ENCODE measurements at places on chromosomes 13 and 19. TPM values are rescaled to one million over a fixed set of nuclear protein-coding genes. Genes with fewer than 3 reads are reported as not detected.

DNA sequence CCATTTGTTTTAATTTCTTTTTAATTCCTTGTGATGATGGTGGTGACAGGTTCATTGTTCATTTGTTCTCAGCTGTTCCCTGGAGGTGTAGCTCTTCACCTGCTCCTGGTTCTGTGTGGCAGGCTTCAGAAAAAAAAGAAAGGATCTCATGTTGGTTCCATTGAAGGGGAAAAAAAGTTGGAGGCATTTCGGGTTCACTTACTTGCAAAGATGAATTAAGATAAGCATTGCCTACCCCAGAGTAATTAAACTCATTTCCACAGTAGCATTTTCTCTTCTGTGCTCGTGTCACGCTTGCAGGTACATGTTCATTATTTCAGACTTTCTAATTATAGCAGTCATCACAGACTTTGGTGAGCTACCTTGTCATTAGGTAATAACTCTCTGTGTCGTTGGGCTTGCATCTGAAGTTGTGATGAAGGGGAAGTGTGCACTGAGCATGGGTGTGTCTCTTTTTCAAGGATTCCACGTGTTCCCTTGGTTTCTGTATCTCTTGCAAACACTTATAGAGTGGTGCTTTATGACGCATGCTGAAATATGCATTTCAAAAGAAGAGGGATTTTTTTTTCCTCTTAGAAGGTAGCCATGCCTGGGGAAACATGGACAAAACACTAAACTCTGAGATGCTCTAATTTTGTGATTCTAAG, 69.1 kb downstream of the MTUS2 start:
- no peak for DNase-seq

CDC42EP5 gene
- total RNA-seq: not detected

ZNF626 gene
- total RNA-seq: 17.5 TPM

GPC6 gene
- not detected for total RNA-seq

Data from naive thymus-derived CD4-positive, alpha-beta T cell (primary cell).